Thoracic aorta (tissue), 2 donors: ENCODE measurements at places on chromosomes 7 and 10. TPM values are rescaled to one million over a fixed set of nuclear protein-coding genes. Genes with fewer than 3 reads are reported as not detected.

DNA sequence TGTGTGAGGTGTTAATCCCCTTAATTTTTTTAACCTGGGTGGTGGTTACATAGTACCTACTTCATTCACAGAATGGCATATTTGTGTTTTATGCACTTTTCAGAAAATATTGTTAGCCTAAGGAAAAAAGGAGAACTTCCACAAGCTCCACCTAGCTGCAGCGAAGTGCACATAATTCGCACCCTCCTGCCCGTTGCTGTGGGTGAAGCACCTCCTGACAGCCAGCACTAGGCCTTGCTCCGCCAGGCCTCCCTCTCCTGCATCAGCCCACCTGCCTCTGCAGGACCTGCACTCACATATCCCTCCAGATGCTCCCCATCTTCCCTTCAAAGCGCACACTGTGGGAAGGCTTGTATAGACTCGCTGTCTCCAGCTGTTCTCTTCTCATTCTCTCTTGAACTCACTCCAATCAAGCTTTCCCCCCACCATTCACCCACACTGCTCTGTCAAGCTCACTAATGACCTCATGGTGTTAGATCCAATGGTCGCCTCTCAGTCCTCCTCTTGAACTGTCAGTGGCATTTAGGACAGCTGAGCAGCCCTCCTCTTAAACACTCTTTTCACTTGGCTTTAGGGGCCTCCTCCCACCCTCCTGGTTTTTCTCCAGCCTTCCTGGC lies 20.7 kb upstream of the GRID1 start:
- no peak for DNase-seq

DNA sequence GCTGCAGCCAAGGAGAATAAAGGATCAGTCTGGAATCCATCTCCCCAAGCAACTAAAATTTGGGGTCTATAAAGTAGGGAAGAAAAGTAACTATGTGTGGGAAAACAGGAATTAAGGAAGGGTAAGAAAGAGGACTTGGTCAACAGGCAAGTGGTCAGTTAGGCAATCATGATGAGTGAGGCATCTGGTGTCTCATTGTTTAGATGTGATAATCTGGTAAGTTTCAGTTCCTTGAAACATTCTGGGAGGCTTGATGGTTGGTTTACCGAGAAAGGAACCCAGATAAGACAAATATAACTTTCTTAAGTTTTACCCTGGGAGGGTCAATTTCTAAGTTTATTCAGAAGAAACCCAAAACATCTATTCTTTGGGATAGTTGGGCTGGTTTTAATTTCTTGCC lies 22.3 kb downstream of the HYAL4 start:
- DNase-seq = no peak

Gene OLAH
- total RNA-seq = not detected

GRCh38 chr7:27890205-27890849 lies 150.4 kb downstream of the TAX1BP1 start:
- no peak for DNase-seq

DNA sequence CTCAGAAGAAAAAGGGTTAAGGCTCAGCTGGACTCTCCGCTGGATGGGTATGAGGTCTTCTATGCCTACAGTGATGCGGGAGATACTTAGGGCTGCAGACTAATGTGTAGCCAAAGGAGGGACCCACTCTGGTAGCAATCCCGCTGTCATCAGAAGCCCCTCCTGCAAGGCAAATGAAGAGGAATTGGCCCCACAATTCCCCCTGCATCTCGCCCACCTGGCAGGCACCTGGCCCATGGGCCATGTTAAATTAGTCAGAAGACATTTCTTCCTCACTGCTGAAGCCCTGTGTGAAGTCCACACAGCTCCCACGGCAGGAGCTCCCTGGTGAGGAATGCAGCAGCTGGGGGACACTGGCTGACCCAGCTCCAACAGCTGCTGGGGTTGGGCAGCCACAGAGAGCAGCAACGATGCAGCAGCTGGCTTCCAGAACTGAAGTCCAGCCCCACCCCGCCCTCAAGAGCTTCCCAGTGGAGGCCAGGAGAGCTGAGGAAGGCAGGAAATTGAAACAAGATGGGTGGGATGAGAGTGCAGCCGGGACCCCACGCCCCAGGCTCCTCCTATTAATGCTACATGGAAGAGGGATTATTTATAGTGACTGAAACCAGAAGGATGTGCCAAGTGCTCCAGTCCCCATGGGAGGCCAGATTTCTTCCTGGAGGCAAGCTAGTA lies 5.5 kb downstream of the VSTM4 start:
- no peak for DNase-seq

DNA sequence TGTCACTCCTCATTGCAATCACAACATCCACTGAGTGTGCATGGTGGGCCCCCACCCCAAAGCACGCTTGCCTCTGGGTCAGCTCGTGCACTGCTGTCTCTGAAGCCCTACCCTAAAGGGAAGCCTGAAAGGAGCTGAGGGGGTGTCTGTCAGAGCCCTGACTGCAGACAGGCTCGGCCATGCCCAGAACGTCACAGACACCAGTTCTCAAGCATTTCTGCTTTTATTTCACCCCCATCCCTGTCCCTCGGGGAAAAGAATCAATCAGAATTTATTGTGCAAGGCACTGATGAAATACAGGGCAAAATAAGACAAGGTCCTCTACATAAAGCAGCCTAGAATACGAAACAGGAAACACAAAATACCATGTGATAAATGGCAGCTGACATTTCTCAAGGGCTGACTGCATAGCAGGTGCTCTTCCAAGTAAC lies 231.8 kb downstream of the WDR37 start:
- no peak for DNase-seq

GRCh38 chr7:42736931-42737330 lies 174.9 kb downstream of the C7orf25 start:
- DNase-seq = no peak

GRCh38 chr10:37872955-37873354 lies 15.5 kb upstream of the ZNF248 start:
- DNase-seq = no peak

DNA sequence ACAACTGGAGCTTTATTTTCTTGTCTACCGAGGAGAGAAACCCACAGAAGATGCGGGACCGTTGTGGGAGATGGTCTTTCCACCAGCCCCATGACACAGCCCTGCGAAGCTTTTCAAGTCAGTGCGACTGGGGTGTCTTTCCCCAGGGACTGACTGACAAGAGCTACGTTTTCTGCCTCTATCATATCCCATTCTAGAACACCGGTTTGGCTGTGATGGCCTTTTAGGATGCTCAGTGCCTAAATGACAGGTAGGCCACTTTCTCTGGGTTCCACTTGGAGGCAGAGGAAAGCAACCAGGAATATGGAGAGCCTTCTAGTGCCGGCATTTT lies 16.9 kb downstream of the SLC13A4 start:
- DNase-seq = no peak

DNA sequence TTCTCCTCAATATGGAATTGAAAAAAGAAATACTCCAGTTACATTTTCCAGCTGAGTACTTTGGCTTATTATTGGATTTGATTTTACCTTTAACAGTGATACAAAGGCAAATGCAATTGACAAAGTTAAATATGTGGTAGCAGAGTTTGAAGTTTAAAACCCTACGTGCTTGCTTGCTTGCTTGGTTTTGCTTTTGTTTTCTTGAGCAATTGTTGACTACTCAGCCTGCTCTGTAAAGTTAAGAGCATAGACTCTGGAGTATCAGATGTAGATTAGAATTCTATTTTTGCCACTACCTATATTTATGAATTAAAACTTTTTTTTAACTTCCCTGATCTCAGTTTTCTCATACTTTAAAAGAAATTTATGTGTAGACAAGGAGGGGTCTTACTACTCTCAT lies 51.4 kb downstream of the PCDH15 start:
- DNase-seq = no peak

DNA sequence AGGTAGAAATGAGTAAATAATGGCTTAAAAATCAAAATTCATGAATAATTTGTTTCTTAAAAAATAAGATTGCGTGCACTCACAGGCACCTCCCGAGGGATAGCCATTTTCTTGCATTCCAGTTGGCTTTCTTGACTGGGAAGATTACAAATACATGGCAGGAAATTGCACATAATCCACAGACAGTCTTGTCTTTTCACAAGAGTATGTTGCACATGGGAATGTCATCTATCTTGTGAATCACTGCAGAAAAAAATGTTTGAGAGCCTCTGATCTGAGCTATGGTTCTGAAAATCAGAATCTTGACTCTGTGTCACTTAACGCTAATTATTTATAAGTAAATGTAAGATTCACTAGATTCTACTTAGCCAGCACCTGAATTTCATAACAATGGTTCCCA lies 74.1 kb upstream of the PRKG1 start:
- no peak for DNase-seq

GRCh38 chr7:76278540-76278939 lies 23.9 kb upstream of the HSPB1 start:
- no peak for DNase-seq
